CD8-positive, alpha-beta T cell (primary cell): ENCODE measurements at places on chromosomes 6 and 20.
A peak's percentile ranks its signal among the peaks of the same experiment; 100 is the strongest.

DNA sequence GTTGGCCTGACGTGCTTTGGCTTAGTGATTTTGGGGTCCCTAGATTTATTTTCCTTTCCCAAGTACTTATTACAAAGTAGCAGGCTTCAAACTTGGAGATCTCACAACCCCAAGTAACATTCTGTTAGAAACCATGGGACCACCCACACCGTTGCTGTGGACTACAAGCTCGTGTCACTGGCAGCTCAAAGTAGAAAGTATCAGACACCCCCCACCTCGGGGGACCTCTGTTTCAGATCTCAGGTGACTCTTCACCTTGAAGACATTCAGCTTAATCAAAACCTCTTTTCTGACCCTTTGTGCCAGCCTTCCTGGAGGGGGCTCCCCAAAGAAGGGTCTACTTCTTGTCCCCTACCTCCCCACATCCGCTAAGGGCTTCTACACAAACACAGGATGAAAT, 15.7 kb upstream of the MYT1 start:
- no peak for DNase-seq

- DNase-seq: no peak
These were observed at the start of gene RIPPLY2 for GRCh38 chr6:83853178-83854000. RIPPLY2 (plus strand) TSS chr6:83853360; CDS start chr6:83853417, 57 bp downstream.

- no peak for DNase-seq
These were observed 20.8 kb downstream of the RRBP1 start for GRCh38 chr20:17661121-17661744.

- no peak for DNase-seq
These were observed 87.5 kb downstream of the TRERF1 start for GRCh38 chr6:42363926-42364849.

DNA sequence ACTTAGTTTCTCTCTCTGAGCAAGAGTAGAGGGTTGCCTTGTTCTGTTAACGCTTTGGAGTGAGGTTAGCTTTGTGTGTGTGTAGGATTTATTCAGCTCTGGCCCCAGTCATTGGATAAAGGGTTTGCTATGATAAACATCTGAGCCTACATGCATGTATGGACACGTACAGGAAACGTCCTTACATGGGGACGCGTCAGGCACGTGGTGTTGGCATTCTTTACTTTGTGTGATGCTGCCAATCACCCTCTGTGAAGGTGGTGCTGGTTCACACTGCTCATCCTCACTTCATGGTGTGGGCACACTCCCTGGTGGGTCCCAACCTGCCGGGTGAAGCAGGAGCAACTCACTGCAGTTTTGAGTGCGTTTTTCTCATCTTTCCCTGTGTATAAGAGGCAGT, 53.4 kb upstream of the CD93 start:
- no peak for DNase-seq

GRCh38 chr6:142940487-142940886, 4.5 kb downstream of the HIVEP2 start:
- DNase-seq: no peak

GRCh38 chr6:147802459-147802858, 294.0 kb downstream of the SAMD5 start:
- DNase-seq: no peak

- peak; percentile 22 for DNase-seq
These were observed 823.4 kb upstream of the GJE1 start for GRCh38 chr6:141309295-141309694.

- DNase-seq: no peak
These were observed 262.4 kb upstream of the MARCKS start for GRCh38 chr6:113594726-113595125.

- no peak for DNase-seq
These were observed 542.3 kb upstream of the JARID2 start for GRCh38 chr6:14703586-14703985.

DNA sequence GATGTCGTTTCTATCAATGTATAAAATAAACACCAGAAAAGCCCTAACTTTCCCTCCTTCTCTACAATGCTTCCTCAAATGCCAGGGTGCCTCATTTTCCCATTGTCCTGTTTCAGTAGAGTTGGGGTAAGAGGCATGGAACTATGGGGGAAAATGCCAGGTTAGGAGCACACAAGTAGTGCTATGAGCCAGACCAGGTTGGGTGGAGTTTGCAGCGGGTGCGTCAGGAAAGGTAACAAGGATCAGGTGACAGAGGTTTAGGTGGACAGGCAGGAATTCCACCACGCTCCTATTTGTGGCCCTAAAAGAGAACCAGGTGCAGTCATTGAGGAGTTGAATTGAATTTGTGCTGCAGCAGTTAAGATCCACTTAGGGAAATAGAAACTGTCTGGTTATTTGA, 36.5 kb downstream of the SYTL3 start:
- no peak for DNase-seq

- DNase-seq: no peak
These were observed 1.1 kb downstream of the ID1 start for GRCh38 chr20:31605902-31606803.

- no peak for DNase-seq
These were observed 175.2 kb downstream of the ZMYND8 start for GRCh38 chr20:47181056-47181862.

DNA sequence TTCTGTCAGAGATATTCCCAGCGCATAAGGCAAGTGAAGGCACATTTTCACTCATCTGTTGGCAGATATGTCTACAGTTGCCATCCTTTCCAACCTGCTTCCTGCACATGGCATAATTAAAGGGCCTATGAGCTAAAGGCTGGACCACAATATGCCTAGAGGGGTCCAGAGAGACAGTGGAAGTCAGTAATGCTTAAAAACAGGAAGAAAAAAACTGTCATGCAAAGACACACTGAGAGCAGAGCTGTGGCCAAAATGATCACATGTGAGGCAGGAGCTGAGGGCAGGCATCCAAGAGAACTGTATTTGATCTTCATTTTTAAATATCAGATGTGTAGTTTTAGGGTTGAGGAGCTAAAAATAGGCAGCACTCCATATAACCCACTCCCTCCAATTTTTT, 125.0 kb upstream of the BACH2 start:
- DNase-seq: no peak

- no peak for DNase-seq
These were observed 255.6 kb downstream of the PREX1 start for GRCh38 chr20:48571949-48572847.

GRCh38 chr6:148075352-148075751, 267.3 kb upstream of the SASH1 start:
- no peak for DNase-seq

DNA sequence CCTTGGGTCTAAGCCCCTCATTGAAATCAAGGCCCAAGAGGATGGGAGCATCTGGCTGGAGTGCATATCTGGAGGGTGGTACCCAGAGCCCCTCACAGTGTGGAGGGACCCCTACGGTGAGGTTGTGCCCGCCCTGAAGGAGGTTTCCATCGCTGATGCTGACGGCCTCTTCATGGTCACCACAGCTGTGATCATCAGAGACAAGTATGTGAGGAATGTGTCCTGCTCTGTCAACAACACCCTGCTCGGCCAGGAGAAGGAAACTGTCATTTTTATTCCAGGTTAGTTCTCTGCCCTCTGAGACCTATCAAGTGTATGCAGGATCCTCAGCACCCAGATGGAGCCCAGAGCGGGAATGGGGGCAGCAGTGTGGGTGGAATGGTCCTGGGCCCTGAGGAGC, 5.1 kb downstream of the BTN2A2 start:
- no peak for DNase-seq
